ENCODE measurements at places on chromosomes 3 and 15.

GRCh38 chr3:106392915-106393314 is 524.1 kb upstream of the CBLB start:
- DNase-seq: no peak
- no peaks in the 10 kb centered on the region for H3K27me3 ChIP-seq
- no peak overlapping the region for H3K4me3 ChIP-seq
- no peaks in the 10 kb centered on the region for H3K4me1 ChIP-seq
- no peaks in the 10 kb centered on the region for H3K36me3 ChIP-seq

- H3K4me3 ChIP-seq: no peak overlapping the region
- H3K36me3 ChIP-seq: no peaks in the 10 kb centered on the region
- H3K27me3 ChIP-seq: no peaks in the 10 kb centered on the region
- no peak for DNase-seq
- H3K4me1 ChIP-seq: peaks cover 1% of the 10 kb centered on the region
- H3K27ac ChIP-seq: no peak overlapping the region
Observed at GRCh38 chr3:43364926-43365325, 78.6 kb downstream of the SNRK start.

DNA sequence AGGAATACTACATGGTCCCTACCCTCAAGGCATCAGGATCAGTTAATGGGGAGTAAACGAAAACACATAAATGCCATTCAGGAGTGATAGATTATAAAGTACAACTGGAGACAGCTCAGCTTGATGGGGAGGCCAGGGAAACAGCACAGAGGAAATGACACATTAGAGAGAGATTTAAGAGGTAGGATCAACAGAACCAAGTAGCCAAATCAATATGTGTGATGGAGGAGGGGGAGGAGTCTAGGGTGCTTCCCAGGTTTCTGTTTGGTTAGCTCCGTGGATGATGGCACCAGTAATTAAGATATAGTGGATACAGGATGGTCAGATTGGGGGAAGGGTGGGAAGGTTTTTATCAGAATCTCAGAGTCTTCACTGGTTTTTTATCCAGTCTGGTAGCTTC is 229.5 kb upstream of the ROPN1 start:
- no peak for DNase-seq
- no peak overlapping the region for H3K4me3 ChIP-seq
- peaks cover 12% of the 10 kb centered on the region for H3K27me3 ChIP-seq
- H3K27ac ChIP-seq: no peak overlapping the region

DNA sequence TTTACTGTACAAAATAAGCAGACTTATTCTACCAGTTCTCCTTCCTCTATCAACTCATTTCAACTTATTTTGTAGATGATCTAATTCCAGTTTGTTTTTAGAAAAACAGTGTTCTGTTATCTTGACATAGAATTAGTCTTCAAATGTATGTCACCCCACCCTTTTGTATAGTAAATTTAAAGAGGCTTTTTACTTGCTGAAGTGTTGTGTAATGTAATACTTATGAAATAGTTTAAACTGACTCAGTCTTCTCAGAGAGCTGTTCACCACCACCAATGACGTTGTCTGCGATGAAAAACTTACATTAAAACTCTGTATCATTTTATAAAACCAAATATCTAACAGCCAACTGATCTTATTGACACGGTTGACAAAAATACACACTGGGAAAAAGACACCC is 82.9 kb downstream of the RAP2B start:
- H3K4me3 ChIP-seq: no peak overlapping the region
- no peaks in the 10 kb centered on the region for H3K27me3 ChIP-seq
- no peaks in the 10 kb centered on the region for H3K4me1 ChIP-seq
- DNase-seq: no peak
- H3K36me3 ChIP-seq: no peaks in the 10 kb centered on the region

GRCh38 chr3:69182588-69183316 is 60.4 kb upstream of the LMOD3 start:
- H3K4me3 ChIP-seq: no peak overlapping the region
- peaks cover 13% of the 10 kb centered on the region for H3K4me1 ChIP-seq
- no peaks in the 10 kb centered on the region for H3K27me3 ChIP-seq

DNA sequence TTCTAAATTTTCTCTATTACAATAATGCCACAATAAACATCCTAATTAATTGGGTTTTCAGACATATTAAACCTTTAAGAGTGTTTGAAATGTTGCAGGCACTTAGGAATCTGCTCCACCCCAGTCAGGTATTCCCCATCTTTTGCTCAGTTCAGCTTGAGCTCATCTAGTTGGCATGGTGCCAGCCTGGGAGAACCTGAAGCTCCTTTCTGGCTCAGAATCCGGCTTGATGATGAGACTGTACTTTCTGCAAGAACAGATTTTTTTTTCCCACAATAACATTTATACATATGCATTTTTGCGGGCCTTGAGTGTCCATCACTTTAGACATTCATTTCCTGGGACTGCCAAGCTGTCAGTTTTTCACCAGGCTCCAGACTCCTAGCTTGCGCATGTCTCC is 7.7 kb upstream of the OXSR1 start:
- H3K36me3 ChIP-seq: no peaks in the 10 kb centered on the region
- no peak overlapping the region for H3K4me3 ChIP-seq
- no peak for DNase-seq
- H3K27ac ChIP-seq: no peak overlapping the region
- H3K4me1 ChIP-seq: peaks cover 10% of the 10 kb centered on the region
- peaks cover 1% of the 10 kb centered on the region for H3K27me3 ChIP-seq

GRCh38 chr3:81793410-81793809 is 32.0 kb upstream of the GBE1 start:
- H3K36me3 ChIP-seq: no peaks in the 10 kb centered on the region
- H3K4me3 ChIP-seq: no peak overlapping the region
- H3K4me1 ChIP-seq: no peaks in the 10 kb centered on the region
- H3K27me3 ChIP-seq: peaks cover 1% of the 10 kb centered on the region
- no peak overlapping the region for H3K27ac ChIP-seq

DNA sequence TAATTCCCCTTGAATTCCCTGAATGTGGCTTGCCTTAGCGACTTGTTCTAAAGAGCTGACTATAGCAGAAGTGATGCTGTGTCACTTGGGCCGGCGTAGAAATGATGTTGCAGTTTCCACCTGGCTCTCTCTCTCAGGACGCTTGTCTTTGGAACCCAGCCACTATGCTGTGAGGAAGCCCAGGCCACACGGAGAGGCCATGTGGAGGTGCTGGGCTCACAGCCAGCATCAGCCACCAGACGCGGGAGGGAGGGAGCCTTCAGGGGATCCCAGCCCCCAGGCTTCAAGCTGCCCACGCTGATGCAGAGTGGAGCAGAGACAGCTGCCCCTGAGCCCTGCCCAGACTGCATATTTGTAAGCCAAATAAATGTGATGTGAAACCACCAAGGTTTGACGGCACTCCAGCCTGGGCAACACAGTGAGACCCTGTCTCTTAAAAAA is 18.6 kb downstream of the RNU5B-1 start:
- H3K27me3 ChIP-seq: peaks cover 28% of the 10 kb centered on the region
- H3K36me3 ChIP-seq: no peaks in the 10 kb centered on the region
- no peaks in the 10 kb centered on the region for H3K4me1 ChIP-seq

GRCh38 chr3:16350597-16351318 is 85.7 kb downstream of the OXNAD1 start:
- H3K4me1 ChIP-seq: peaks cover 23% of the 10 kb centered on the region
- peaks cover 53% of the 10 kb centered on the region for H3K36me3 ChIP-seq
- H3K27me3 ChIP-seq: no peaks in the 10 kb centered on the region
- no peak overlapping the region for H3K4me3 ChIP-seq

DNA sequence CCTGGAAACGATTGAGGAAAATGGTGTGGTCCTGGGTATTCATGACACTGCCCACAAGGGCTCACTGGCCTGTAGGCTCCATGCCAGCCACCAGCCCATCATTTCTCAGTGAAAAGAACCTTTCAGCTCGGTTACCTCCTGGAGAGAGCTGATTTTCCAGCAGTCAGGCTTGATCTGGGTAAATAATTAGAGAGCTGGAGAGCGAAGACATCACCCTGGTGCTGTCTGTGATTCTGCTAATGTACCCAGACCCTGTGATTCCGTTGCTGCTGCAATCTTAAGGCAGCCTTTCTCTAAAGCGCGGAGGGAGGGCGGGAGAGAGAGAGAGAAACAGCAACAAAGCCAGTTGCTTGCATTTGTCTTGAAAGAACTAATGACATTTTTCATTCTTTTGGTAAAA is 221.9 kb upstream of the TOPAZ1 start:
- no peak for DNase-seq
- peaks cover 79% of the 10 kb centered on the region for H3K27me3 ChIP-seq
- no peak overlapping the region for H3K4me3 ChIP-seq
- peaks cover 18% of the 10 kb centered on the region for H3K4me1 ChIP-seq
- no peaks in the 10 kb centered on the region for H3K36me3 ChIP-seq

DNA sequence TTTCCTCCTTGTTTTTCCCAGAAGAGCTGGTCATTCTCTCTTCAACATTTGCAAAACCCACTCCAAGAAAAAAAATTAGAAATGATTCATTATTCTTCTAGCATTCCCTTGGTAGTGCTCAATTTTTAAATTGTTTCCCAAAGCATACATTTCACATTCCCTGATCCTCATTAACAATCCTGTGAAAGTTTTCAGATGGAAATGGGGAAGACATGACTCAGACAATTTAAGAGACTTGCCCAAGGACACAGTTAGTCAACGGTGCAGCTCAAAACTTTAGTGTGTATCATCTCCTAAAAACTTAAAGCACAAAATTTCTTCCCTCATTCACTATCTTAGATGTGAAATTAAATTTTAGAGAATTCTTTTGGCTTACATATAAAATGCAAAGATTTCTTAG is 17.1 kb upstream of the ABI3BP start:
- H3K27ac ChIP-seq: no peak overlapping the region
- H3K27me3 ChIP-seq: no peaks in the 10 kb centered on the region
- DNase-seq: no peak
- no peaks in the 10 kb centered on the region for H3K36me3 ChIP-seq

DNA sequence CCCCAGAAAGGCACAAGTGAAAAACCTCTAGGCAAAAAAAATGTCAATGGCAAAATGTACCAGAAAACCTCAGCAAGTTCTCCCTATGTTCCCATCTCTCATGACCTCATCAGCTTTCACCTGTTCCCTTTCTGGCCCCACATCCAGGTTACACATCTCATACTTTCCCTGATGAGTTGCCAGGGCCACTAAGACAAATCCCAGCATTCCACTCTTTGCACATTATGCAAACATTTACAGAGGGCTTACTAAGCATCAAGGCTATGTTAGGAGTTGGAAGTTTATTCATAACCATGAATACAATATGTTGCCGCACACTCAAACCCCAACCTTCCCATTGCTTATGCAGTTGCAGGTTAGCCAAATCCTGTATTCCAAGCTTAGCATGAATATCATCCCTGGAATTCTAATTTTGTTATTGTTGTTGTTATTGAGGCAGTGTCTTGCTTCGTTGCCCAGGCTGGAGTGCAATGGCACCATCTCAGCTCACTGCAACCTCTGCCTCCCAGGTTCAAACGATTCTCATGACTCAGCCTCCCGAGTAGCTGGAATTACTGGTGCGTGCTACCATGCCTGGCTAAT is 129.3 kb upstream of the UBE2E2 start:
- DNase-seq: no peak
- no peaks in the 10 kb centered on the region for H3K4me1 ChIP-seq
- H3K27ac ChIP-seq: no peak overlapping the region
- no peaks in the 10 kb centered on the region for H3K36me3 ChIP-seq
- H3K27me3 ChIP-seq: no peaks in the 10 kb centered on the region

- H3K27me3 ChIP-seq: no peaks in the 10 kb centered on the region
- H3K27ac ChIP-seq: no peak overlapping the region
- no peak overlapping the region for H3K4me3 ChIP-seq
- no peak for DNase-seq
- peaks cover 1% of the 10 kb centered on the region for H3K36me3 ChIP-seq
Observed at GRCh38 chr3:71989165-71989564, 204.2 kb upstream of the PROK2 start.

DNA sequence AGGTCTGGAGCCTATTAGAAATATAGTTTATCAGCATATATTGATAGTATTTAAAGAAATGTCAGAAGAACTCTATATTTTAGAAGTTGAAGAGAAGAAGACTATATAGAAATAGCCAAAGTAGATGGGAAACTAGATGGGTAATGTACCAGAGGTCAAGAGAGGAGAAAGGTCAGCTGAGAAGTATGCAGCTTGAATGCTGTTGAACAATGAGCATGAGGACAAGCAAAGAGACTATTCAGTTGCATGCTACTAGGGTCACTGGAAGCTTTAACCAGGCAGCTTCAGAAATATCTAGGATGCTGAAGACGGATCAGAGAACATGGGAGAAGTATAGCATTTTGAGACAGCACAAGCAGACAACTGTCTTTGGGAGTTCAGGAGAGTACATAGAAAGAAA is 19.6 kb upstream of the TIPARP start:
- H3K36me3 ChIP-seq: peaks cover 3% of the 10 kb centered on the region
- DNase-seq: no peak
- no peak overlapping the region for H3K27ac ChIP-seq
- H3K27me3 ChIP-seq: peaks cover 2% of the 10 kb centered on the region

DNA sequence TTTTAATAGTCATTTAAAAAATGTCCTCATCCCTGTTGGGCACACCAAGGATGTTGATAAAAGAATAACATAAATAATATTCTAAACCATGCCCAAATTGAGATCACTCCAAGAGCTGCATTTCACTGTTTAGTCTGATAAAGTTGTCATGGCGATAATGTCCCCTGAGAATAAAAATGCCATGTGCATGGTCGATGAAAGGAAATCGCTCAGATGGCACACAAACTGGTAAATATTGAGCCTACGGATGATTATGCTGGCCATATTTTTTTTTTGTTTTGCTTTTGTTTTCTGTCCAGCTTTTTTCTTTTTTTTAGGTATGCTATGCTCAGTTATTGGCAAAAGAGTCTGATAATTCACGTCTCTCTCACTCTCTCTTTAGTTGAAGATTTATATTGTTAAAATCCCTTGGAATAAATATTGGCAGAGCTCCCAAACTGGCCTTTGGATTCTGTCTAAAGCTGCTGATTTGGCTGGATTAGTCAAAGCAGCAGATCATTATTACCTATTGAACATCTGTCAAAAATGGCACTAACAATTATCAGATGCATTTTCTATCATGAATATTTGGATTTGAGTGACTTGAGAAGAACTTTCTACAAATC is 643.8 kb downstream of the SQOR start:
- H3K4me3 ChIP-seq: no peak overlapping the region
- no peak for DNase-seq
- H3K27ac ChIP-seq: no peak overlapping the region
- H3K4me1 ChIP-seq: no peaks in the 10 kb centered on the region
- no peaks in the 10 kb centered on the region for H3K27me3 ChIP-seq

DNA sequence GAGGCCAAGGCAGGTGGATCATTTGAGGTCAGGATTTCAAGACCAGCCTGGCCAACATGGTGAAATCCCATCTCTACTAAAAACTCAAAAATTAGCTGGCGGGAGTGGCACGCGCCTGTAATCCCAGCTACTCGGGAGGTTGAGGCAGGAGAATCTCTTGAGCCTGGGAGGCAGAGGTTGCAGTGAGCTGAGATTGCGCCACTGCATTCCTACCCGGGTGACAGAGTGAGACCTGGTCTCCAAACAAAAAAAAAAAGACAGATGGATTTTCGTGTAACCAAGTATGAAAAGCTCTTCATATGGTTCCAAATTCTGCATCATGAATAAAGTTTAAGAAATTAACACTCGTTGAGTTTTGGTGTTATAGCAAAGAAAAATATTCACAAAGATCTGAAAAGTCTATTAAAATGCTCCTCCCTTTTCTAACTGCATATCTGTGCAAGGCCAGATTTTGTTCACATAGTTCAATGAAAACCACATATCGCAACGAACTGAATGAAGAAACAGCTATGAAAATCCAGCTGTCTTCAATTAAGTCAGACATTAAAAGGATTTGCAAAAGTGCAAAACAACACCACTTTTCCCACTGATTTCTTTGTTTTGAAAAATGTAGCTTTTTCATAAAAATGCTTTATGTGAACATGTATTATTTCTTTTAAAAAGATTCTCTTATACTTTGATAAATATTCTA is 23.8 kb upstream of the FBLN2 start:
- no peak overlapping the region for H3K4me3 ChIP-seq
- peaks cover 25% of the 10 kb centered on the region for H3K27me3 ChIP-seq
- no peak overlapping the region for H3K27ac ChIP-seq
- no peaks in the 10 kb centered on the region for H3K36me3 ChIP-seq

All from activated naive CD8-positive, alpha-beta T cell treated with anti-CD3 and anti-CD28 coated beads, Interleukin-2, amount 10 ng/mL, durations not matched to agents 7 days and 5 days (primary cell).